ENCODE measurements at places on chromosomes 3 and 15. TPM values are rescaled to one million over a fixed set of nuclear protein-coding genes. Genes with fewer than 3 reads are reported as not detected.
A peak's percentile ranks its signal among the peaks of the same experiment; 100 is the strongest.

DNA sequence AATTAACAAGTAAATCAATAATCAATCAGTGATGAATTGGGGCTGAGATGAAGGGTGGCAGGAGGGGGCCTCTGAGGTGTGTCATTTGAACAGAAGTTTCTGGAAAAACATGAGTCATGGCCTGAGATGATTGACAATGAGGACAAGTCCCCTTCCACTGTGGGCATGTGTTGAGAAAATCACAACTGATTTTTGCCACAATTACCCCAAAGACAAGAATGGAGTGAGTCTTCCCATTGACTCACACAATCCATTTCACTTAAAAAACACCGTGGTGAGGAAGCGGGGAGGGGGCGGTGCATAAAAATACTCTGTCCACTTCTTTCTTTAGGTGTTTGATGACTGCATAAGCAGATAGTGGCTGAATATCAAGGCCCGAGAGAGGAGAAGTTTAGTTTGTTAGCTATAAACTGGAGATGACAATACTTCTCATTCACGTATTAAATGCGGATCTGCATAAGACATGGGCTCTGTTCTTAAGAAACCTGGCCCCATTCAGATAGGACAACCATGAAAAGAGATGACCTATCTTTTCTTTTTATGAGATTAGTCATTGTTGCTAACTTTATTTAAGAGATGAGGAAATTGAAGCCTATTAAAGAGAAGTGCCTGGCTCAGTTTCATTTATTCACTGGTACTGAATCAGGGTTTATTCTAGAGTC is 34.7 kb downstream of the SHC4 start:
- DNase-seq: no peak

- peak; percentile 32 for DNase-seq
These were observed at the start of gene GRM7 for GRCh38 chr3:6860954-6861624. Gene GRM7 (plus strand): TSS chr3:6861115.

DNA sequence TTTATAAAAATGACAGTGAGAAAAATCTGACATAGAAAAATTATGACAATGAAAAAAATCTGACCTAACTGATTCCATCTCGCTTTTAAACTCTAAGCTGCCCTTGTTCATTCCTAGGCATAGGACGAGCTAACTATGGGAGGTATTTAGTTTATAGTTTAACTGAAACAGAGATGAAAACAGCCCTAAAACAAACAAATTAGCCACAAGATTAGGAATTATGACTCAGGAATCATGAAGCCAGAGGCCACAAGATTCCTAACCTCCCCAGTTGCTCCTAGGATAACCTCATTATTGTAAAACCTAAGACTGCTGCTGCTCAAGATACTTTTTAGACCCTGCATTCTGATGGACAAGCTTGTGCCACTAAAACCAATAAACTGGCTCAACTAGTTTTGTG is 122.7 kb upstream of the MNS1 start:
- DNase-seq: no peak

- no peak for DNase-seq
These were observed 1.1 kb upstream of the MSL2 start for GRCh38 chr3:136197159-136197793.

- DNase-seq: no peak
These were observed 45.6 kb downstream of the NME9 start for GRCh38 chr3:138284079-138284478.

DNA sequence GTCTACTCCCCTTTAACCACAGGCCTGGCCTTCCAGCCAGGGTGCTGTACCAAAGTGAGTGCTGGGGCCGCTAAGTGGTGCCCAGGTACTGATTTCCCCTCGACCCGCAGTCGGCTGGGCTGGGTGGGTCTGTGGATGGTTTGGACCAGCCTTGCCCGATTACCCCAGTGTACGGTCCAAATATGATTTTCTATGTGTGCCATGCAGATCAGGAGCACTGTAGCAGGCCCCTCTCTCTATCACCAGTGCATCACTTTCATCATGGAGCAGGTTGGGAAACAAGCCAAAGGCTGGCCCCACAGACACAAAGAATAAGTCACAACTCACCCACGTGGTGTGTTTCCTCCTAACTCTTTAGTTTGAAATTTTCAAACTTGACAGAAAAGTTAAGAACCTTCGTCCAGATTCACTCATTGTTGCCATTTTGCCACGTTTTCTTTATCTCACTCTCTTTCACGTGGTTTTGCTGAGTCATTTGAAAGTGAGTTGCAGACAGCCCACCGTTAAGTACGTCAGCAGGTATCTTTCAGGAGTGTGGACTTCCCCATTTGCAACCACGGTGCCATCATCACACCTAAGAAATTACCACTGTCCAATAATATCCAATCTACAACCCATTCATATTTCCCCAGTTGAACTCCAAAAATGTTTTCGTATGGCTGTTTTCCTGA is 37.0 kb downstream of the ZNF710 start:
- no peak for DNase-seq

GRCh38 chr15:101063212-101063611 is 144.1 kb downstream of the LRRK1 start:
- DNase-seq: no peak

- DNase-seq: no peak
These were observed 37.7 kb downstream of the TM4SF4 start for GRCh38 chr3:149512073-149512782.

DNA sequence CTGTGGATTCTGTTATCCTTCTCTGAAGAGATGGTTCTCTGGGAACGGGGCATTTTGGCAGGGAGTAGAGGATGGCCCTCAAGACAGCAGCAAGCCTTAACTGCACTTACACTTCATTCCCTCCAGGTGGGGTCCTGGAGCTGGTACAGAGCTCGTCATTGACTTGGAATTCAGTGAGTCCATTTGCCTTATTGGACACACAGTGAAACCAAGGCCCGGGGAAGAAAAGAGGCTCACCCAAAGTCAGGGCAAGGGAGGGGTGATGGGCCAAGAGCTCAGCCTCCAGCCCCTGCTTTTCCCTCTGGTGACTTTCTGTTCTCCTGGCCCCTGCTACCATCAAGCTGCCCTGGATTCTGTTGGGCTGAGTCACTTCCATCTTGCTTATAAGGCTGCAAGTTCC is 125.6 kb downstream of the ETFA start:
- DNase-seq: no peak

GRCh38 chr3:188476935-188477334 is 323.0 kb downstream of the LPP start:
- DNase-seq: no peak

GRCh38 chr15:96339619-96340347 is 9.3 kb downstream of the NR2F2 start:
- DNase-seq: no peak

DNA sequence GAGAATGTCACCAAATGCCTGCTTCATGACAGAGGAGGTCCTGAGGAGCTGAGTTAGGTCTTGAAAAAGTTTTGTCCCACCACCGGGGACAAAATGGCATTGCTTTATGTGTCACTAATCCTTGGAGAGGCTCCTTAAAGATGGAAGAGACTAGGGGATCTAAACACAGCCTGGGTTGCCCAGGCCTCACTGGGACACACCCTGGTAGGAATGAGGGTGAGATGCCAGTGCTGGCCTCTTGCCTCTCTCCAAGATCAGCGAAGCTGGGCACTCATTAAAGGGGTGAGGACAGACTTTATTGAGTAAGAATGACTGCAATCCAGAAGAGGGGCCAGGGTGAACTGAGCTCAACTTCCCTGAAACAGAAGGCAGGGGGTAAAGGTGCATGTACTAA is 58.5 kb upstream of the KLF13 start:
- no peak for DNase-seq

DNA sequence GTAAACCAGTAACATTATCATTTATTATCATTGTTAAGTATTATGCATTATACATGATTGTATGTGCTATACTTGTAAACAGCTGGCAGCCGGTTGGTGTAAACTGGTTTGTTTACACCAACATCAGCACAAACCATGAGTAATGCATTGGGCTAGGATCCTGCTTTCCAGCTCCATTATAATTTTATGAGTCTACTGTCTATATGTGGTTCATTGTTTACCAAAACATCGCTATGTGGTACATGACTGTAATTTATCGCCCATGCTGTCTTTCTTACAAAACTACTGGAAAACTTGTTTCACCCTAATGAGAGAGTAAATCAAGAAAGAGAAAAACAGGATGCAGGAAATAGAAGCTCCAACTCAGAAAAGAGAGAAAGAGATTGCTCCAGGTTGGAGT is 224.8 kb upstream of the CBLB start:
- DNase-seq: no peak

GRCh38 chr3:130779031-130779430 is 32.4 kb upstream of the PIK3R4 start:
- no peak for DNase-seq

GRCh38 chr3:168575750-168576149 is 480.0 kb upstream of the GOLIM4 start:
- no peak for DNase-seq

DNA sequence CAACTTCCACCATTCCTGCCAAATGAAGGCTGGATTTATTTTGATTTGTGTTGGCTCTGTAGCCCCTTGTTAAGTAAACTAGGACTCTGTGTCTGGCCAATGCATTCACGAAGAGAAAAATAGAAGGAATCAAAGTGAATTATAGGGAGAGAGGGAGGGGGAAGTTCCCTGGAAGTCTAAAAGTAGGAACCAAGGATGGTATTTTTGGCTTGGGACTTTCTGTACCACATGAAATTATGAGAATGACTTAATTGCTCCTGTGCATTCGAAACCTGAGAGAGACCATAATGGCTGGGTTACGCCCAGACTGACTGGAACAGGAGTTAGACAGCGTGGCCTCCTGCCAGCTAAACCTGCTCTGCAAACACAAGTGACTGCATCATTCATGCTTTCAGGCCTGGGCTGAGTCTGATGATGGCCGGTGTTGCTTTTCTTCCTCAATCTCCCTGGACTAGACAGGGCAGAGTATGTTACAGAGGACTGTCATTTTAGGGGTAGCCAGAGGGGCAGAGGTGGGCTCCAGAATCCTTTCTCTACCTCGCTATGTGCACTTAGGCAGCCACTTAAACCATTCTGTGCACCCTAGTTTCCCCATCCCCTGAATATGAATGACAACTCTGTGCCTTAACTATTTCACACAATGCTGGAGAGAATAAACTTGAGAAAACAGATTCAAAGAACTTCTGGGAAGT is 58.9 kb downstream of the MYO1E start:
- DNase-seq: no peak

DNA sequence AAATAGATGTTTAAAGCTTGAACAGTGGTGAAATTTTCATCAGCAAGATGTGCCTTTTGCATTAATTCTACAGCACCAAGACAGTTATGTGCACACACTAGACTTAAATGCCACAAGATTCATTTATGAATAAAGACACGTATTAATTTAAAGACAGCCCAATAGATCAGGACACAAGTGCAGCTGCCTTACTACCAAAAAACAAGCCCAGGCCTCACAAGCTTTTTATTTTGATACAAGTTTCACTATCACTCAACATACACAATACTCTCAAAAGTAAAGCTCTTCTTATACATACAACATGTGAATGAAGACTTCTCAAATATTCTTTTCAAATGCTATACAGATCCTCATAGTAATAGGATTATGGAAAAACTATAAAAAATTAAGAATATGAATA is 2.4 kb downstream of the ACAP2 start:
- no peak for DNase-seq

DNA sequence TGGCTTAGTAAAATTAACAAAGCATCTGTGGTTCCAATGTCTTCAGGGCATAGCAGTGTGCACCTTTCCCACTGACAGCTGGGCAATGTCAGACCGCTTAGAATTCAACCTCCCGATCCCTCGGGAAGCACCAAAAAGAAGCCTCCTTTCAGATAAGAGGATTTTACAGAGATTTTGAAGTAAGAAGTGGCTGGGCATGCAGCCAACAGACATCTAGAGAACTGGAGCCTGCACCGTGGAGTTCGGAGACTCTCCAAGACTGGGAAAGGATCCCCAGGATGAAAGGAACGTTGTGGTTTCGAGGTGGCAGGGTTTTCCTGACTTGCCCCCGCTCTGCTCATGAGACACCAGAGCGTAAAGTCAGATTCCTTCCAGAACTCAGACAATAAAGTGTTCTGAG is 5.3 kb downstream of the FAM174B start:
- DNase-seq: no peak

DNA sequence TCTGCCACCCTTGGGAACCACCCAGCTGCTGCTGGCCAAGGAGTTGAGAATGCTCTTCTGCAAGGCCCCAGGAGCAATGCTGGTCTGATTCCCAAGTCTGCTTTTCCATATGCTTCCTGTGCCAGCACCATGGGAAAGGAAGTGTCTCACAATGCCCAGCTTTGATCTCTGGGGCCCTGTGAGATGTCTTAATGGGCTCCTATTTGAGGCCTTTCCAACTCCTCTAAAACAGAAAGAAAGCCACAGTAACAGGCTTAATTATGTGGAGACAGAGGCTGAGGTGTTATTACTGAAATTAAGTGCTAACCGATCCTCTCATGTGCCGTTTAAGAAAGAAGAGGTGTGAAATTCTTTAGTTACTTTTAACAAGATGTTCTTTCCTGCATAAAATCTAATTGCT is 4.5 kb downstream of the EOGT start:
- no peak for DNase-seq

DNA sequence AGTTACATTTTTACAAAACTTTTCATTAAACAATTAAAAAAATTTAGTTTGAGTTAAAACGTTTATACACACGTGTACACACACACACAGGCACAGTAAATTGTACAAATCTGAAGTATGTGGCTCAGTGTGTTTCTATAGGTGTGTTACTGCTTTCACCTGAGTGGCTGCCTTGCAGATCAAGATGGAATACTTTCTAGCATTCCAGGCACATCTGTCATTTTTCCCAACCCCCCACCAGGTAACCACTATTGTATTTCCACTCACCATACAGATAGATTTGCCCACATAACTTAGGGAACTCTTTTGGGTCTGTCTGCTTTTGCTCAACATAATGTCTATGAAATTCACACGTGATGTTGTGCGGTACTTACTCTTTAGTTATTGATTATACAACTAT is 141.1 kb downstream of the PTPRG start:
- no peak for DNase-seq

DNA sequence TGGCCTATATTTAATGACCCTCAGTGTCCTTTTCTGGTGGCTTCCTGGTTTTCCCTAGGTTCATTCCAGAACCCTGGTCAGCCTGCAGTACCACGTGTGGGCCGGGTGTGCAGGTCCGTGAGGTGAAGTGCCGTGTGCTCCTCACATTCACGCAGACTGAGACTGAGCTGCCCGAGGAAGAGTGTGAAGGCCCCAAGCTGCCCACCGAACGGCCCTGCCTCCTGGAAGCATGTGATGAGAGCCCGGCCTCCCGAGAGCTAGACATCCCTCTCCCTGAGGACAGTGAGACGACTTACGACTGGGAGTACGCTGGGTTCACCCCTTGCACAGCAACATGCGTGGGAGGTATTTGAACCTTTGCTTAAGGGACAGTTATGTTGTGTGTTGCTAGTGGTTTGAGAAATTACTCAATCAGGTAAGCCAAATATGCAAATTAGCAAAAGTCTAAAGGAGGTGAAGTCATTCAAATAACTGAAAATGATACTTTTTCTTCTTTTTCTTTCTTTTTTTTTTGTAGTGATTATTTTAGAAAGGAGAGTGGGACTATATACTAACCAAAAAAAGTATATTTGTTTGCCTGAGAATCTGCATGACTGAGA is 259.2 kb downstream of the ADAMTSL3 start:
- DNase-seq: no peak

Gene AHSG
- 0.72 TPM for polyA plus RNA-seq

Gene TBCCD1
- polyA plus RNA-seq: 19.7 TPM

Gene GOLGA6L25
- polyA plus RNA-seq: not detected

Gene ACTRT3
- polyA plus RNA-seq: 4.9 TPM

Gene CISH
- polyA plus RNA-seq: 40.6 TPM

Gene SOX14
- polyA plus RNA-seq: not detected

Gene CD276
- 174 TPM for polyA plus RNA-seq

Gene ZNF619
- 7.2 TPM for polyA plus RNA-seq

Gene SLITRK3
- 0.93 TPM for polyA plus RNA-seq

Measured in right renal pelvis (tissue), 4 donors.